GM18507 (cell line): ENCODE measurements at places on chromosomes 1 and 21.

- DNase-seq = no peak
These were observed 40.3 kb upstream of the TRIM45 start for GRCh38 chr1:117161887-117162286.

GRCh38 chr1:206778031-206778430 lies 5.7 kb upstream of the IL10 start:
- no peak for DNase-seq

DNA sequence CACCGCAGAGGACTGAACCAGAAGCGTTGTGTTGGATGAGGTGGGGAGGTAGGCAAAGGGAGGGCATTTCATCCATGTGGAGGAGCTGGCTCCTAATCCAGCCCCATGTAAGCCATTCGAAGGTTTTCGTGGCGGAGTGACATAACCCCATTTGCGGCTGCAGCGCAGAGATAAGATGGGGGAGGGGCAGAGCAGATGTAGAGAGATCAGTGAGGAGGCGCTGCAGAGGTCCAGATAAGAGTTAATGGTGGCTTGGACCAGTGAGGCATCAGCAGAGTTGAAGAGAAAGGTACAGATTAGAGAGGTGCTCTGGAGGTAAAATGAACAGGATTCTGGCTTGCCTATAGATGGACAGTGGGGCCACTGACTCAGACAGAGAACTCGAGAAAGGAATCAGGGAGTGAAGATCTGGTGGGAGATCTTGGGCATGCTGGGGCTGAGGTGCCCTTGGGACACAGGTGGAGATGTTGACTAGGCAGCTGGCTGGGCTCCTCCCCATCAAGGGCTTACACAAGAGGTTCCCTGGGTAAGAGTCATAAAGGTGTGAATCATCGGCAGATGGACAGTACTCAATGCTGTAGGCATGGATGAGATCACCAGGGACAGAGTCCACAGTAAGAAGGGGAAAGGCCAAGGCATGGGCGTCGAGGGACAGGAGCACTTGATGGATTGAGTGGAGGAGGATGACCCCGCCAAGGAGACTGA lies 7.8 kb upstream of the PTPRF start:
- no peak for DNase-seq

DNA sequence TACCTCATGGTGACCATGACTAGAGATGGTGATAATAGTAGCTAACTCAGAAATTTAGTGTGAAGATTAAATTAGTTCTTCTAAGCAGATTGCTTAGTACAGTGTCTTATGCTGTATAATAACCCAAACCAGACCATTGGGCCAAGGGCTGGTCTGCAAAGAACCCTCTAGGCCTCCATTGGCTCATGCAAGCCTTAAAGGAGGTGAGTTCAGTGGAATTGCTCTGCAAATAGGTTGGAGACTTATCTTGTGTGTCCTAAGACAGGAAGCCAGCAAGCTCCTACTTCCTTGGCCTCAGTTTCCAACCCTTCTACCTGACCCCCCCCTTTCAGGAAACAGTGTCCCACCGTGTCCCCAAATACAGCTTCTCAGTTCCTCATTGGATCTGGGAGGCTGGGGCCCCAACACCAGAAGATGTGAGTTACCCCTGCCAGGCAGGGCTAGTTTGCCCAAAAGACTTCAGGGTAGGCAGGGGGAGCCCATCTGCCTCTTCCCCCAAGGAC lies 1.9 kb upstream of the MEF2D start:
- no peak for DNase-seq

GRCh38 chr1:237507005-237507404 lies 383.7 kb downstream of the ZP4 start:
- DNase-seq = peak; percentile 4

- DNase-seq = no peak
These were observed 319.8 kb downstream of the HMCN1 start for GRCh38 chr1:186054003-186054402.

GRCh38 chr1:178101654-178102053 lies 7.8 kb downstream of the RASAL2 start:
- no peak for DNase-seq

GRCh38 chr1:21507511-21508270 lies 1.5 kb upstream of the ALPL start:
- no peak for DNase-seq

DNA sequence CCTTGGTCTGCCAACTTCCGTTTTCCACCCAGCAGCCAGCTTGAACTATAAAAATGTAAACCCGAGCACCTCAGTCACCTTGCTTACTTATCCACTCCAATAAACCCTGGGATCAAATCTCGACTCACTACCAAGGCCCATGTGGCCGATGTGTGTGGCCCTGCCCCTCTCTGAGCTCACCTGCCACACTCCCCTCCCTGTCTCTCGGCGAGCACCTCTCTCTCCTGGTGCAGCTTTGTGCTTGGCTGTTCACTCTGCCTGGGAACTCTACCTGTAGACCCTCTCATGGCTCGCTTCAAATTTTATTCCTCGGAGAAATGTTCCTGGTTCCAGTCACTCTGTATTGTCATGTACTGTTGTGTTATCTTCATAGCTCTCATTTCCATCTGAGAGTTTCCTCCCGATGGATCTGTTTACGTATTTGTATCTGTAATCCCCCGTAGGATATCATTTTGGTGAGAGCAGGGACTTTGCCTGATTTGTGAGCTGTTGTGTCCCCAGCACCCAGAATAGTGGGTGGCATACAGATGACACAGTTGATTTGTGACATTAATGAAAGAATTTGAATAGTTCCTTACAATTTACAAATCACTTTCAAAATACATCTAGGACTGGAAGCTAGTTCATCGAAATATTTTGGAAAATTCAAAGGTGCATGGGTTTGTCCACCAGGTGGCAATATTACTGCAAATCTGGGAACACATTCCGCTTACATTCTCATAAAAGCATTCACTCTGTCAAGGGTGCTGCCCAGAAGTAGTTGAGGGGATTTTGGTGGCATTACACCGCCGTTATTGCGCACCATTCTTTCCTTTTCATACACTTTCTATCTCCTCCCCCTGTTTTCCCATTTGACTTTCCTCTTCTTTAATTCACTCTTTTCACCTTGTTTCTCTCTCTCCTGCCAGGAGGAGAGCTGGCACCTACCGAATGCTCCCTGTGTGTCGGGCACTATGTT lies 95.3 kb downstream of the ABCA4 start:
- peak; percentile 25 for DNase-seq

- no peak for DNase-seq
These were observed 146.2 kb downstream of the PLPP3 start for GRCh38 chr1:56433056-56433577.

DNA sequence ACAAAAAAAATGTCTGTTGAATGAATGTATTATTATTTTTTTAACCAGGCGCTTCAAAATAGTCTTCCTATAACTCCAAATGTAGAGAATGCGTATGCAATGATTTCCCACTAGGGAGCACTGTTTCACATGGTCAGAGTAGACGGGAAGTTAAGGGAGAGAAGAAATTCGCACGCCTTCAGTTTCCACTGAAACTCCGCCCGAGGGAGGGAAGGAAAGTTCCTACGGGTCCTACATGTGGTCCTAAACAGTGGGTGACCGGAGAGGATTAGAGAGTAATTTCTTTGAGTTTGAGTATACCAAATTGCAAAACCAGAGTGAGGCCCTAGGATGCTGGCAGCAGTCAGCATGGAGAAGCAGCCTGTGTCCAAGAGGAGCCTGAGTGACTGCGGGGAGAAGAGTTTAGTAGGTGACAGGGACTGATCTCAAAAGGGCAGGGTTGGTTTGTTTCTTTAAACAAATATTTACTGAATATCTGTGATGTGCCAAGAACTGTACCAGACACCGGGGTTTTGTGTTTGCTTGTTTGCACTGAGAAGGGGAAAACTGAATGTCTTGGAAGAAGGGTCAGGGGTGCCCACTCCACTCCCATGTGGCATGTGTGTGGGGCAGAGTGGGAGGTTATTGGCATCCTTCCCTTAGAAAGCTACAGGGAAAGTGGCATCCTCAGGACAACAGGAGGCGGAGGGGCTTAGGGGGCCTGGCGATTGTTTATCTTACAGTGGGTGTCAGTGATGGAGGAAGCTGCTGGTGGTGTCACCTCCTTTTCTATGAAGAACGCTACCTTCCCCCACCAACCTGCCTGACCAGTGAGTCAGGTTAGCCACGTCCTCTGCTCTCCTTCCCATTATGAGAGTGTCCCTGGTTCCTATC lies 22.8 kb downstream of the RNU5D-1 start:
- no peak for DNase-seq

DNA sequence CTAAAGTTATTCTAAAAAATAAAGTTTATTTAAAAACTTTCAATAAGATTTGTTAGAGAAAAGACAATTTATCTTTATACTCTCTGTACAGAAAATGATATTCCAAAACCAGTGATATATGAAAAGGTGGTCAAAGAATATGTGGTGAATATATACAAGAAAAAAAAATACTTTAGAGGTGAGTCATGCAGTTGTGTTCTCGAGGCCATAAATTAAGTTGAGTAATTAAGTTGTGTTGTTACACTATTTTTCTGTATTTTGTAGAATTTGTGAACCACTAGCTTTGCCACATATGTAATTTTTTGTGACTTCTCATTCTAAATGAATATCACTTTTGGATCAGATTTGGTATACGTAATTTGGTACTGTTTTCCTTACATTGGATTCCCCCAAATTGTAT lies 23.6 kb upstream of the DUSP10 start:
- no peak for DNase-seq

DNA sequence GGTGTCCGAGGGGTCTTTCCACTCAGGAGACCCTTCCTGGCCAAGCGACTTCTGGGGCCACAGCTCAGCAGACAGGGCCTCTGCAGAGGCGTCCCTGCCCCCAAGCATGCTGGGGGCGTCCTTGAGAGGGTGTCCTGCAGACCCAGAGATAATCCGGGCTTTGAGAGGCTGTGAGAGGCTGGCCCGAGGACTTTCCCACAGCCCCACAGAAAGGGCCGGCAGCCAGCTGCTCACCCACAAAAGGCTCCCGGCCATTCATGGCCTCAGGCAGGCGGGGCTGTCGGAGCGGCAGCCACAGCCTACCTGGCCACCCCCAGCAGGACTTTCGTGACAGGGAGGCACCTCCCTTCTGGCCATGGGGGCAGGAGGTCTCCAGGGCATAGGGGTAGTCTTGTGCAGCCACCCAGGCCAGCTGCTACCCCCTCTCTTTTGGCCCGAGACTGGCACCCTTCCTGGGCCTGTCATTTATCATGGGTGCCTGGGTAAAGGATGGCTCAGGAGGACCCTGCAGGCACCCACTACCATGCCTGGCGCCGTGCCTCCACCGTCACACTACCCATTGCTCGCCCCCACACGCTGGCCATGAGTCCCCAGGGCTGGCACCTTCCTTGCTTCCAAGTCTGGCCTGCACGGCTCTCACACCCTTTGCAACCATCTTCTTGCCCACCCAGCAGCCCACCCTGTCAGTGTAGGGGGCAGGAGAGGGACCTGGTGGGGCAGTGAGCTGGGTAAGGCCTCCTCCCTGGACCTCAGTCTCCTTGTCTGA lies 11.1 kb upstream of the TNFRSF14 start:
- no peak for DNase-seq

- peak; percentile 61 for DNase-seq
These were observed 6.0 kb upstream of the UBL4B start for GRCh38 chr1:110106013-110106941.

DNA sequence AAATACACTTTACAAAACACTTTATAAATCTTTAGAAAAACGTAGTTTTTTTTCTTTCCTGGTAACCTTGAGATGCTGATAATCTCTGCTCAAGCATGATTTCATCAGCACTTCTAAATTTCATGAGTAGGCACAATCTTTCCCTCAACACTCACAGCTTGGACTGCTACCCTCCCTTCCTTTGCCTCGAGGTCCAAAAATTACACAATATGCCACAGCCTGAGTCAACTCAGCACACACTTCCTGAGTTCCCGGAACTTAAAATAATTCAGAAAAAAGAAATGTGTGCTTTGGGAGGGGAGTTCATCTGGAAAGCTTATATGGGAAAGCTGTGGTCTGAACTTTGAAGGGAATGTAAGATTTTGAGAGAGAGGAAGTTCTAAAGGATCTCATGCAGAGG lies 5.9 kb downstream of the CLCA2 start:
- DNase-seq = no peak

DNA sequence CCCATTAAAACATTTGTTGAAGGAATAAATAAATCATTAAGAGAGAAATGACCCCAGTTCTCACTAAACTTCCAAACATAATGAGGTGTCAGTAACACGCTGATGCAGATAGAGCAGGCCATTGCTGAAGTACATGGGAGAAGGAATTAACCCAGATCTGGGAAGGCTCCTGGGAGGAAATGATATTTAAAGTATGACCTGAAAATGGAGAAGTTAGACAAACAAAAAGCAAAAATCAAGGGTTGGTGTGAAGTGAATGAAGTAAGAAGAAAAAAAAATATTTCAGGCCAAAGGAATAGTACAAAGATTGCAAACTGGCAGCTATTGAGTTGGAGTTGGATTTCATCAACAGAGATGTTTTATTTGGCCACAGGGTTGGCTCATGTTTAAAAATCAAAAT lies 71.4 kb downstream of the RGS2 start:
- no peak for DNase-seq

GRCh38 chr21:41119901-41120300 lies 48.1 kb upstream of the BACE2 start:
- no peak for DNase-seq

DNA sequence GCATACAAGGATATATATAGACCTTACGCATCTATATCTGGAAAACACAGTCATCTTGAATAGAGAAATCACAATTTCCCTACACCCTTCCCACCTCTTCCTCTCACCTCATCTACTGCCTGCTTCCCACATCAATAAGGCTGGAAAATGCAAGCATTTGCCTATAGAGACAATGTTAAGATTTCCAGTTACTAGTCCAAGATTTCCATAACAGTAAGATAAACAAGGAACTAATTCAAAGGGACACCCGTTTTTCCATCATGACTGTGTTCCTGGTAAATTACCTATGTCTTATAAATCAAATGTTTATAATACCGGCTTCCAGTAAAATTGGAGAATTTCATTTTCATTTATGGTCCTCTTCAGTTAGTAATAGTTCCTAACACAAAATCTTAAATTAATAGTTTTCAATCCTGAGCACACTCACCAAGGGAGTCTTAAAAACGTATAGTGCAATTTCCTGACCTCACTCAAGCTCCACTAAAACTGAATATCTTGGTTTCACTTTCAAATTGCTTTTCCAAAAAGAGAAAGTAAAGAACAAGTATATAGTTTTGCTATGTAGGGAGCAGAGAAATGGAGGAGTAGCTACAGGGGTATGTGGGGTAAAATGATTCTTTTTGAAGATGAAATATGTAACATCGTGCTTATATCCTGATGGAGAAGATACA lies 398.7 kb downstream of the PLPP3 start:
- no peak for DNase-seq

DNA sequence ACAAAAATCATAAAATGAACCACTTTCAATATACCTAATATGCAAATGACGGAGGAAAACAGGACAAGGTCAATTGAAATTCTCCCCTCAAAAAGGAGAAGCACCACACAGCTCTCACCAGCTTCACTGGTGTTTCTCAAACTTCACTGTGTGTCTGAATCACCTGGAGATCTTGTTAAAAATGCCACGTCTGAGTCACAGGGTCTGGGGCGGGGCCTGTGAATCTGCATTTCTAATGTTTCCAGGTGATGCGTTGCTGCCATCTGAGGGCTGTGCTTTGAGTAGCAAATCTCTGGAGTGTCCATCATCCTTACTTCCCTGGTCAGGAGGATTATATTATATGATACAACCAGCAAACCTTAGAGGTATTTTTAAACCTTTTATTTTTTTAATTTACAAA lies 9.0 kb downstream of the CLDN19 start:
- no peak for DNase-seq

- no peak for DNase-seq
These were observed 29.7 kb upstream of the RAVER2 start for GRCh38 chr1:64715186-64715585.

- no peak for DNase-seq
These were observed 262.9 kb downstream of the PTPRU start for GRCh38 chr1:29499104-29499650.
